ENCODE measurements at places on chromosomes 4 and X. TPM values are rescaled to one million over a fixed set of nuclear protein-coding genes. Genes with fewer than 3 reads are reported as not detected.

Gene PDE6B
- polyA plus RNA-seq: 1.7 TPM

Gene NHS
- 2.0 TPM for polyA plus RNA-seq

Gene C4orf17
- polyA plus RNA-seq: not detected

Gene ATP10D
- polyA plus RNA-seq: 3.4 TPM

Gene HSFX4
- polyA plus RNA-seq: not detected

Gene RXFP1
- 0.07 TPM for polyA plus RNA-seq

Gene HTN1
- polyA plus RNA-seq: not detected

Gene HAND2
- polyA plus RNA-seq: 3.8 TPM

Gene MAGEC1
- not detected for polyA plus RNA-seq

Gene TMPRSS11D
- polyA plus RNA-seq: not detected

Gene CNOT6L
- 4.2 TPM for polyA plus RNA-seq

Gene MAGEC2
- not detected for polyA plus RNA-seq

Gene DCAF8L2
- not detected for polyA plus RNA-seq
